ENCODE measurements at places on chromosomes 13 and 19.

DNA sequence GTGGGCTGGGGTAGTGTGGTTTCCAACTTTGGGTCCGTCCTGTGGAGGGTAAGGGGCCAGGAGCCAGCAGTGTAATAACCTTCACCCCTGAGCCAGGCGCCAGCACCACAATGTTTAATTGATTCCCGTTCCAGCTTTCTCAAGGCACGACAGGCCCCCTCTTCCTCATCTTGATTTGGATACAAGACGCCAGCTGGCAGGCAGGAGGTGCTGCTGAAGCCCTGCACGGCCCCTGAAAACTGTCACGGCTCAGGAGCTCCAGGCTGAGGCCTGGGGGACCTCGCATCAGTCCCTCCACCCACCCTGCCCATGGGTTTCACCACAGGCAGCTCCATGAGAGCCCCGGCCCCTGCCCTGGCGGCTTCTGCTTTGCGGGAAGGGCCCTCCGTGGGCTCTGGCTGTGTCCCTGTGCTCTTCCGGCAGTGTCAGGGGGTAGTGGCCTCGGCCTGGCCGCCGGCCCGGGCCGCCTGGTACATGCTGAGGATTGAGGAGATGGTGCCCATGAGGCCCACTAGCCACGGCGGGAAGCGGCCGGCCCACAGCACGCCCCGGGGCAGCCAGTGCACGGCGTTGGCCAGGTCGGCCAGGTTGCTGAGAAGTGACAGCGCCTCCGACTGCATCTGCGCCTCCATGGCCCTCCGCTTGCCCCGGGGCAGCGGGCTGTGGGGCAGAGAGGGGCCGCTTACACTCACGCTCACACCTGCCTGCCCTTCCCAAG lies 11.9 kb downstream of the PEX11G start:
- no peak for DNase-seq

DNA sequence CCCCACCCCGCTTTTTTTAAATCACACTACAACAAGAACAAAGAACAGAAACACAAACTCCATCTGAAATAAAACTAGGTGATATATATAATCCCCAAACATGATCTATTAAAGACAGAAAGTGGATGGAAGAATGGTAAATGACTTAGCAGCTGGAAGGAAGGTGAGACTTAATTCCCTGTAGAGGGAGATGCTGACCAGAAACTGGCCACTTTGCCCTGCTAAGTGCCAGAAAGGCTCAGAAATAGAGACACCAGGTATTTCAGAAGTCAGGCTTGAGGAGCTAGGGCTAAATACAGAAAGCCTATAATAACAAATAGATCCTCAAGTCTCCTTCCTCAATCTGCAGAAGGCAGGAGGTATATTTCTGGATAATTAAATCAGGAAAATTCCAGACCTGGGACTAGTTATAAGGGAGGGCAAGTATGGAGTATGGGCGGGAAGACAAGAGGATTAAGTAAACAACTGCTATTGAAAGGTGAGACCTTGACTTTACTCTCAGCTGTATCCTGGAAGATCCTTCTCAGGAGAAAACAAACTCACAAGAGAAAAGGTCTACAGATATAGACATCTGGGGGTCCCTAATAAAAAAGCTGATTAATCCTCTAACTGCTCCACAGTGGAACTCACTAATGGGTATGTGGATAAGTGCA lies 32.2 kb downstream of the MTRF1 start:
- DNase-seq: no peak

DNA sequence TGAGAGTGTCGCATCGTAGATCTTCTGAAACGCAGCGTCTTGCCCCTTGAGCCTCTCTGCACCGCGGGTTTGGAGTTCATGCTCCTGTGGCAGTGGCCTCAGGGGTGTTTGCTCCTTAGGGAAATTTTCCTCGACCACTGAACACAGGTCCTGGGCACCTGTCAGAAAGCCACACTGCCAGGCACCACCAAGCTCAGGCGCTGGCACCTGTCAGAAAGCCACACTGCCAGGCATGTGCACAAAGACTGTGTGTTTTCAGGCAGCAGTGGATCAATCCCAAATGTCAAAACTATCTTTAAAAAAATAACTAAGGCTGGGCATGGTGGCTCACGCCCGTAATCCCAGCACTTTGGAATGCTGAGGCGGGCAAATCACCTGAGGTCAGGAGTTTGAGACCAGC lies 87.1 kb downstream of the ATP11A start:
- no peak for DNase-seq

- DNase-seq: no peak
Observed at GRCh38 chr19:4577020-4577782, 17.7 kb upstream of the SEMA6B start.

DNA sequence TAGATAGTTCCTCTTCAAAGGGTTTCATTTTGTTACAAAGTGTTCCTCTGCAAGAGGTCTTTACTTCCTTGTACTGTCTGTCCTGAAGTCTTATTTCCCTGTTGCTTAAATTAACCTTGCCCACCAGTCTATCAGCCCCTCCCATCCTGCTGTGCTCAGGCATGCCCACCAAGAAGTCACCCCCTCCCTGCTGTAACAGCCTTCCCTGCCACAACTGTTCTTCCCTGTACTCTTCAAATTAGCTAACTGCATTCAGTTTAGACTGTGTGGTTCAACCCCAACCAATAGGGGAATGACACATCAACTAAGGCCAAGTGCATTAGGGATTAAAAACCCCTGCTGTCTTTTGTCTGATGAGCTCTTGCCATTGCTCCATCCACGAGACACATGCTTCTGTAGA lies 34.4 kb upstream of the ZNF562 start:
- no peak for DNase-seq

DNA sequence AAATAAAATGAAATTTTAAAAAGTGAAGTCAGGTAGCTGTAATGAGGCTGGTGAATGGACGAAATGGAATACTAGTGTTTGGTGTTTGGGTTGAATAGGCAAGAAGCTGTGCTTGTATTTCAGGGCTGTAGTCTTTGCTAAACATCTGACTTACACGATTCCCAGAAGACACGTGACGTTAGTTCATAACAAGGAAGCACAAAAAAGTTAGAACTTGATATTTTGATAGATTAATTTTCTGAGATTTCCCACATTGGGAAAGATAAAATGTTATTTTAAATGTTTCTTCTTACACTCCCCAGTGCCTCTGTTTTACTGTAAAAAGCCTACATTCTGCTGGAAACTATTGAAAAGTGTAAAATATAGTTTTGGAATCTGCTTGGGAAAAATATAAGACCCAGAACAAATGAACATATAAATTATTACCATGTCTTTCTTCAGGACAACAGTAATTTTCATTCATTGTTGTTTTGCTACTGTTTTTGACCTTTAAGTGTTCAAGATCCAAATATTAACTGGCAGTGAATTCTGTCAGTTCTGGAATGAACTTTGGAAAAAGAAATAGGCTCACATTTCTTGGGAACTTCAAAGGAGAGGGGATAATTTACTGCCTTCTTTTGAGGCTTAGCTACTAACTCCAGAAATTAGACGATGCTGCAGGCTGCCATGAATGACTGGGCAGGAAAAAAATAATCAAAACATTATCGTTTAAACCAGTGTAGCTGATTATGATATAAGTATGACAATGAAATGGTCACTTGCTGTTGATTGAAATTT lies 241.3 kb downstream of the SLITRK6 start:
- no peak for DNase-seq

GRCh38 chr13:99630269-99630898 lies 129.1 kb downstream of the TM9SF2 start:
- no peak for DNase-seq
